Stimulated activated CD4-positive, alpha-beta T cell treated with anti-CD3 and anti-CD28 coated beads, Interleukin-1b, Interleukin-23, amount 100 ng/mL, for 1 hour (primary cell): ENCODE measurements at places on chromosomes 13 and 19.

DNA sequence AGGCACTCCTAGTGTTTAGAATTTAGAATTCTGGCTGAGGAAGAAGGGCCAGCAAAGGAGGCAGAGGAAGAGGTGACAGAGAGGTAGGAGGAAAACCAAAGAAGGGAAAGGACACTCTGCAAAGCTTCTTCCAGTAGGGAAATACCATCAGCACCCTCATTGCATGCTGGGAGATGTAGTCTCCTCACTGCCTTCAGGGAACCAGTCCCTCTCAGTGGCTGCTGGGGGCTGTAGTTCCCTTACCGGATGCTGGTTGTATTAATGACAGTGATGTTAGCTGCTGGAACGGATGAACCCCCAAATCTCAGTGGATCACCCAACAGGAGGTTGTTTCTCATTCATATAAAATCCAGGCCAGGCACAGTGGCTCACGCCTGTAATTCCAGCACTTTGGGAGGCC is 10.1 kb downstream of the GRIN2D start:
- no peak for DNase-seq

DNA sequence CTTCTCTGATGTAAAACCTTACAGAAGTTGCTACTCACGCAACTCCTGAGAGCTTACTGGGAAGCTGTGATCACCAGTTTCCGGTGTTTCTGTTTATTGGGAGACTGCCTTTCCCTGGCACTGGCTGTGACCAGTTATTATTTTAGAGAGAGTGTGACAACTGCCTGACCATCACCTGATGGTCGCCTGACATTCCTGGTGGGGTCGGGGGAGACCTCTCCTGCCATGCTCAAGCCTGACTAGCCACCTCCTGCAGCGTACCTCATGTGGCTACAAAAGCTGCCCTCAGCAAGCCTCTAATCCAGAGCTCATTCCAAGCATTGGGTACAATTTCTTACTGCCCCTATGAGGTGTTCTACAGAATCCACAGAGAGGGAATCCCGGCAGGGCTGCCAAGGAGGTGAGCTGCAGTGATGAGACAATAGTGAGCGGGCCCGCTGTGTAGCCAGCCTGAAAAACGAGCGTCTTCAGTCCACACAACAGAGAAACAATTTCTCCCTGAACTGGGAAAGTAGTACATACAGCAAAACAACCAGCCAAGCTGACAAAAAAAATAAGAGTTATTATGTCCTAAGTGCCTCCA is 28.7 kb downstream of the GJA3 start:
- DNase-seq, result no peak

GRCh38 chr19:17671906-17672305 is 16.2 kb downstream of the UNC13A start:
- DNase-seq, result no peak

DNA sequence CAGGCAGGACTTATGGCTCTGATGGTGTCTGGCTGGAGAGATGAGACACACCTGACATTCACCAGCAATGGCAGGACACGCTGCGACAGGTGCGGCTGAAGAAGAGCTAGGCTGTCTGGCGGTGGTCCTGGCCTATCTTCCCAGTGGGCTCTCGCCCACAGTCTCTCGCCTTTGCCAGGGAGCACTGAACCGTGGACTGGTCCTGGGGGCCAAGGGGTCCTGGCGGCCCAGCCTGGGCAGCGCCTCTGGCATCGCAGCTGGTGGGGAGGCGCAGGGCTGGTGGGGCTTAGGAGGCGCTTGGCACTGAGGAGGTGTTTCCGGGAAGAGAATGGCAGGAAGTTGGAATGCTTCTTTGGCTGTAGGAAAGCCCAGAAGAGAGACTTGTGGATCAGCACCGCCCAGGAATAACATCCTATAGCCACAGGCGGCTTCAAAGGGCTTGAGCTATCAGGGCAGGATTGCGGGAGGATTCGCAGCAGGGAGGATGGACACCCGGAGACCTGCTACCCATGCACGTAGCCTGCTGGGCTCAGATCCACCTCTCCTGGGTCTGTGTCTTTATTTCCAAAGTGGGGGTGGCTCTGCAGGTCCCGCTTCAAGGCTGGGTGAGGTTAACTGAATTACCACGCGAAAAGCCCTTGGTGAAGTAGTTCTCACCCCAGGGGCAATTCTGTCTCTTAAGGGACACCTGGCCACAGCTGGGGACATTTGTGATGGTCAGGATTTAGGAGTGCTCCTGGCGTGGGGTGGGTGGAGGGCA is 14.6 kb downstream of the KDM4B start:
- no peak for DNase-seq

- DNase-seq, result no peak
Observed at GRCh38 chr19:46269101-46269500, 27.7 kb upstream of the HIF3A start.

DNA sequence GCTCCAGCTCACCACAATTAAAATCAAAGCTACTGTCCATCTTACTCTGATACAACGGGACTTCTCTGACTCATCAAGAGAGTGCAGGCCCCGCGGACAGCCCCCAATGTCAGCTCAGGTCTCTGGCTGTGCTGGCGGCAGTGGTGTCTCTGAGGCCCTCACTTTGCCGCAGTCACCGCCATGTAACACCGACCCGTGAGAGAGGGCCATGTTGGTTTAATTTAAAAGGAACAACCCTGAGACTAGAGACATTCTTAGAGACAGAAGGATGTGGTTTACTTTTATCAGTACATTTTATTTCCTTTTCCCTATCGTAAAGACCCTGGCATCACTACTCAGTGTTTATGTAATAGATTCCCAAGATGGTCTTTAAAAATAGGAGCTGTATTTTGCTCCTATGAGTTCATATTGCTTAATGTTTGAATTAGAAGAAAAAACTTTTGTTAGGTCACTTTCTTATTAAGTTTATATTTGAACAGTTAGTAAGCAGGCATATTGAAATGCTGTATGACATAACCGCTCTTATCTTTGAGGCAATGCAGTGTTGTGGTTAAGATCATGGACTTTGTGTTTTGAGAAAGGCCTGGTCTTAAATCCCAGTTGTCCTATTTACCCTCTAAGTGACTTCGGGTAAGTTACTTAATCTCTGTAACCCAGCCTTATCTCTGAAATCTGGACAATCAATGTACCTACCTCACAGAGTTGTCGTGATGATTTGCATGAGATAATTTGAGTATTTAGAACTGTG is 23.4 kb downstream of the DGKH start:
- DNase-seq, result no peak

GRCh38 chr13:51783428-51784094 is 20.4 kb downstream of the DHRS12 start:
- DNase-seq, result no peak

- no peak for DNase-seq
Observed at GRCh38 chr13:50122455-50122854, 107.2 kb downstream of the KCNRG start.

GRCh38 chr13:44432650-44433049 is 59.0 kb downstream of the SERP2 start:
- DNase-seq, result no peak

GRCh38 chr13:31053091-31053490 is 108.6 kb downstream of the HSPH1 start:
- DNase-seq, result no peak

DNA sequence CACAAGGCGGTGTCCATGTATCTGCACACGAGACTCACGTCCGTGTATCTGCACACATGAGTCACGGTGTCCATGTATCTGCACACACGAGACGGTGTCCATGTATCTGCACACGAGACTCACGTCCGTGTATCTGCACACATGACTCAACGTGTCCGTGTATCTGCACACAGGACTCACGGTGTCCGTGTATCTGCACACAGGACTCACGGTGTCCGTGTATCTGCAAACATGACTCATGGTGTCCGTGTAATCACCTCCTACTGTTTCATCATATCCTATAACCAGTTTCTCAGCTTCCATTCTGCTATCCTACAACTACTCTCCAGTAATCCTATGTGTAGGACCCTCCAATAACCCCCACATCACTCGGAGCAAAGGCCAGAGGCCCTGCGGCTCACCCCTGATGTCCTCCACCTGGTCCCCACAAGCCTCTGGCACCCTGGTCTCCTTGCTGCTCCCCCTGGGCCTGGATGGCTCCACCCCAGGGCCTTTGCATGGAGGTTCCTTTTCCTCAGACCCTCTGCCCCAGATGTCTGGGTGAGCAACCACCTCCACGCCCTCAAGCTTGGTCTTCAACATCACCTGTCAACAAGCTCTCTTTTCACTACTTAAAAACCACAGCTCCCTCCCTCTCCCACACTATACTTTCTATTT is 2.5 kb upstream of the TMEM255B start:
- no peak for DNase-seq

DNA sequence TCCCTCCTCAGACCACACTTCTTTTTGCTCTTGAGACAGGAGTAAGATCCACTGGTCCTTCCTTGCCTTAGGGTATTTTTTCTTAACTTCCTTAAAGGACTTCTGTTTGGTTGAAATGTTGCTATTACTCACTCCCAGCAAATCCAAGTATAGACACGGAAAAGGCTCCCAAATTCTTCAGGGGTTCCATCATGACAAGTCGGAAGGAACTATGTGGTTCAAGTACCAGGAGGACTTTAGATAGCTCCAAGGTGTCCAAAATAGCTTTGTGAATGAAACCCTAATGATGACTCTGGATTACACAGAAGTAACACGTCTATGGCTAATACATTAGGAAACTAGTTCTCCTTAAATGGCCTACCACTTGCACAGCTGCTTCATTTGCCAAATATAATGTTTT is 238.7 kb downstream of the KCTD12 start:
- no peak for DNase-seq

- DNase-seq, result no peak
Observed at GRCh38 chr13:74644229-74644628, 510.0 kb upstream of the KLF12 start.

GRCh38 chr13:75505327-75505726 is 23.4 kb upstream of the TBC1D4 start:
- no peak for DNase-seq

GRCh38 chr19:34173193-34173956 is 1.1 kb downstream of the LSM14A start:
- DNase-seq, result no peak

- DNase-seq, result no peak
Observed at GRCh38 chr19:57167385-57167784, at the start of gene DUXA. Gene DUXA (minus strand): TSS chr19:57167485. CDS start chr19:57167443, 42 bp downstream.

DNA sequence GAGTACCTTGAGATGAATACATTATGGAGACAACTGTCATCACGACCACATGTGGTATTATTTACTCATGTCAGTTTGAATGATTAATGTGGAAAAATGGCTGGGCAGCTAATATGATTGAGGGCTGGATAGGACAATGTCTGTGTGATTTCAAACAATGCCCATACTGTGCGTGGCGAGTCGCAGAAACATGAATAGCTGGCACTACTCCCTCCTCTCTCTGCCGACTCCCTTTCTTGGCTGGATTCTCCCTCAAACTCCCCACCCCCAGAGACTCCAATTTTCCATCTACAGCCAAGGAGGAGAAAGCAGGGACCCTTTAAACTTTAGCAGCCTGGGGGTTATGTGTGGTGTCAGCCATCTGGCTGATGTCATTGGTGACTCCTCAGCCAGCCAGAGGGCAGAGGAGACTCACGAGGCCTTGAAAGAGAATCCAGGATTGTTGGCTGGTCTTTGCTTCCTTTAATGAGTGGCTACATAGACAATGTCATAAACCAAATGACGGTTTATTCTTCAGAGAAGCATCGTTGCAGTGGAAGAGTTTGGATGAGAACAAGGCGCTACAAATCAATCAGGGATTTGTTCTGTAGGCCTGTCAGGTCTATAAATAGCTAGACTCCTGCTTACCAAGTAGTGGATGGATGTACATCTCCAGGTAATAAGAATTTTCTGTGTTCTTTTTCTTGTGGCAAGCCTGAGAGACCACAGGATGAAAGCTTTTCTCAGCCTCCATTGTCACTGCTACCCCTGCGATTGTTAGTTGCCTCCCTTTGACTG is 165.6 kb downstream of the DLEU7 start:
- DNase-seq, result no peak

DNA sequence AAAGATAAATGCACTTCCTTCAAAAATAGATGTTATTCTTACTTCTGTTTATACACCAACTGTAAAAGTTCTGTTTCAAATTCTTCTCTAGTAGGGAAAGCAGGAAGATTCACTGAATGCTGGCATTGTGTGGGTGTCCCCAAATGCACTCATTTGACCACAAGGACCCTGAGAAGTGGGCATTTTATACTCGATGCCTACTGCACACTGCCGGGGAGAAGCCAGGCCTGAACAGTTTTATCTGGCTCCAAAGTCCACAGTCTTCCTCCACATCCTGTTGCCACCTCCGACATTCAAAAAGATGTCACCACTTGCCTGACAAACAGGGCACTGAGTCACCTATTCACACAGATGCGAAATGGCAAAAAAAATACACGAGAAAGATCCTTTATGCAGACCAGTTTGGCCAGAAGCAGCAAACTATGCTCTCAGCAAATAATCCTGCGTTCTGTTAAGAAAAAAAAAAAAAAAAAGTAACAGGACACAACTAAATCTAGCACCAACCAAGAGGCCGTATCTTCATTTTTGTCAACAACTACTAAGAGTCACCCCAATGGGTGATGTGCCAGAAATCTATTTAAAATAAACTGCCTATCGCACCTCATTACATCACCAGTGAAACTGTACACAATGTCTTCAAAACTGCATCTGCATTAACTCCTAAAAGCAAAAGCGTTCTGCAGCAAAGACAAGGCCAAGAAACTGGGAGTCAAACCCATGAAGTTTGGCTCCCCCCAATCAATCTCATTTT is 6.2 kb downstream of the ZC3H4 start:
- no peak for DNase-seq

DNA sequence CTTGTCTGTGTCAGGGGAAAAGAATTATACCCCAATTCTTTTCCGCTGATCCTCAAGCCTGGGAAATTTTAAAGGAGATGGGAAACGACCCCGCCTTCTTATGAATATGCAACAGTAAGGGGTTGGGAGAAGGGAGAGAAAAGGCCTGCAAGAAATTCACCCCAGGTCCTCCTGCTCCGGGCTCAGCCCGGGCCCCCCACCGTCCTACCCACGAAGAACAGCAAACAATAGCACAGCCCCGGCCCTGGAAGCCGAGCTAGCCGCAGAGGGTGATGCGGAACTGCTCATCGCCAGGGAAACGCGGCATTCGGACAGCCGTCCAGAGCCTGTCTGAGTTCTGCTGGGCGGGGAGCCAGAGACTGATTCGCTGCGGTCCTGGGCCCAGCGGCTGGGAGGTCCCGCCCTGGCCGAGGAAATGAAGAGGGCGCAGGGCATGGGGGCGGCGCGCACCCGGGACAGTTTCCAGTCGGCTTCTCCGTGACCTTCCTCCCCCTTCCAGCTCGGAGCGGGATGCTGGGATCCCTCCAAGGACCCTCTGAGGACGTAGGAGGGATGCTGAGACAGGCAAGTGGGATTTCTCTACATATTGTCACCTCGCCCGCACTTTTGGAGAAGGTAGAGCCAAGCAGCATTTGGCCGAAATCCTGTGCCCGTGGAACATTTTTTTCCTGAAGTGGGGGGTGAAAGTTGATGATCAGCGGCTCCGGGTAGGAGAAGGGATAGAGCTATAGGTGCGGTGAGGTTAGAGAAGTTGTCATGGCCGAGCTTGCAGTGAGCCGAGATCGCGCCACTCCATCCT is 82.3 kb upstream of the C1QTNF9B start:
- no peak for DNase-seq
